ENCODE measurements at places on chromosomes 11 and 22. TPM values are rescaled to one million over a fixed set of nuclear protein-coding genes. Genes with fewer than 3 reads are reported as not detected.

DNA sequence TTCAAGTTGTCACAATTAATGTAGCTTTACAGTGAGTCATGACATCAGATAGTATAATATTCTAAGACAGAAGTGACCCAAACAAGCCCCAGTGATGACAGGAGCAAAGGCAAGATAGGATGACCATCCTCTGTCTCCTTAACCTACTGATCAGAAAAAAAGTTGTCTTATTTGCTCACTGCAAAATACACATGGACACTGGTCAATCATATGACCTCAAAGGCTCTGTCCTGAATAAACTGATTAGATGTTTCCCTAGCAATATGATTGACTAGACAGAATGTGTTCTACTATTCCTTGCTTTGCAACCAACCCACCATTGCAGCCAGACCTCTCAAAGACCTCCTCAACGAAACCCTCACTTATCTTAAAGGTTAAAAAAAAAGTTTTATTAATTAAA is 117.4 kb downstream of the SYN3 start:
- no peak for DNase-seq

The MS4A4E gene
- total RNA-seq = 2.3 TPM

- peak; percentile 87 for DNase-seq
Observed at GRCh38 chr22:37777122-37777687, 30.5 kb upstream of the GCAT start.

DNA sequence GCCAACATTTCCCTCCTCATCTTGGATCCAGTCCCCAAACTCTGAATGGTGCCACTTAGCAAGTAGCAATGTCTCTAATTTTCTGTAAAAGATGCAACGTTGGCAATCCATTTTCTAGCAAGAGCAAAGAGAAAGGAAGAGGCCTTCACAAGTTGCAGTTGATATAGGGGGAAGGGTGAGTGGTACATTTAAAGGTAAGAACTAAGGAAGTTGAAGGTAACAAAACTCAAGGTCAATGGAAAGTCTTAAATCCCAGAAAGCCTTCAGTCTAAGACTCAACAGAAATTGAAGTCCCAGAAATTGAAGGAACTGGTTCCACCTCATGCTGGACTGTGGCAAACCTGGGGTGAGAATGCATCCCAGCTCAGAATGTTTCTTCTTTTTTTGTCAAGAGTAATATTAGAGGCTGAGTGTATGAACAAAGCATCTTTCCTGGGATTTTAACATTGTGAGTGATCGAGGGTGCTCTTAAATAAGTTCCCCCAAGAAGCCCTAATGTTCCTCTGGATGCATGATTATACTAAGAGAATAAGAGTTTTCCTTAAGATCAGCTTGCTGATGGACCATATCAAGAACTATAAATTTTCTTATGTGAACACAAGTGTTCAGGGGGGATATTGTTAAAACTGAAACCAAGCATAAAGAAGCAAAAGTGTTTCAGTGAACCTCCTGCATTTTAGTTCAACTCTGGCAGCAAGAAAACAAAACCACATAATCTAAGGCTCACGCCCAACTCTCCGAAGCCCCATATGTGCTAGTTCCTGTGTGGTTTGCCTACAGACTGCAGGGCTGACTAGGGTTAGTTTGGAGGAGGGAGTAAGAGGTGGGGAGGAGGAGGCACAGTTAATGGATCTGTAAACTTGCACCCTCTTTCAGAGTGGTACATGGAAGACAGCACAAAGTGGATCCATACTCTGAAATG is at the start of gene GRAP2:
GRAP2 (plus strand) TSS at position 779 of the 922 bp plus-strand sequence. CDS start 46,023 bp downstream, outside the sequence.
- no peak for DNase-seq

DNA sequence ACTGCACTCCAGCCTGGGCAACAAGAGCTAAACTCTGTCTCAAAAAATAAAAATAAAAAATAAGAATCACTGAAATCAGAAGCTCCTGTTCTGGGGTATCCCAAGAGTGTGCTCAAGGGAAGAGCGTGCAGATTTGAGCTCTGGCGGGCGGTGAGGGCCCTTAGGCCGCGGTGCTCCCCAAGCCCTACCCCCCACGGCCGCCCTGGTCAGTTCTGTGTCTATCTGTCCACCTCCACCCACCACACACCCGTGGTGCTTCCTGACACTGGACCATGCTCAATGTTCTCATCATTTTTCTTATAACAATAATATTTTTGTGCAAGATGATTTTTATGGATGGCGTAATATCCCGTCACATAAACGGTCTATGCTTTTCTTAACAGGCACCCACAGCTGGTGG is 71.1 kb downstream of the RTL6 start:
- no peak for DNase-seq

GRCh38 chr22:44617828-44618227 is 84.2 kb upstream of the PRR5 start:
- no peak for DNase-seq

The SCGB1A1 gene
- 2.0 TPM for total RNA-seq

All from left lobe of liver (tissue), 2 donors.